NCI-H526 treated with DMSO at 0.1 percent for 48 hours (cell line): ENCODE measurements at places on chromosomes 5 and 9.

- DNase-seq = no peak
These were observed 13.5 kb downstream of the CFAP90 start for GRCh38 chr5:7837403-7837802.

- DNase-seq = no peak
These were observed 191.7 kb upstream of the NR3C1 start for GRCh38 chr5:143594902-143595818.

GRCh38 chr5:74281166-74281565 lies 359.4 kb downstream of the ENC1 start:
- DNase-seq = no peak

DNA sequence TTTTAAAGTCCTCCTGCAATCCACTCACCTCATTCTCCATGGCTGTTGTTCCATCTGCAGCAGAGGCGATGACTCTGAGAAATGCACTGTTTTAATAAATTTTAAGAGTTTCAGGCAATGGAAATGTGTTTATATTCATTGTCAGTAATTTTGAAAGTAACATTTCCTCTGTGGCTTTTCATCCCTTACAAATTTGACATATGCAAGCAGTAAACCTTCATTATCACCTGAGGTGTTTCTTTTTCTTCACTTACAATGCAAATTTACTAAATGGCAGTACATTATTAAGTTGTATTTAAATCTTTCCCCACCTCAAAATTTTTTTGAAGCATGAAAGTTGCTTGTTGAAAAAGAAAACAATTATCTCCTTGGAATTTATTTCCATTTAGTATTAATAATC lies 136.9 kb downstream of the DIRAS2 start:
- DNase-seq = no peak

GRCh38 chr9:20303066-20303465 lies 319.2 kb downstream of the MLLT3 start:
- no peak for DNase-seq

DNA sequence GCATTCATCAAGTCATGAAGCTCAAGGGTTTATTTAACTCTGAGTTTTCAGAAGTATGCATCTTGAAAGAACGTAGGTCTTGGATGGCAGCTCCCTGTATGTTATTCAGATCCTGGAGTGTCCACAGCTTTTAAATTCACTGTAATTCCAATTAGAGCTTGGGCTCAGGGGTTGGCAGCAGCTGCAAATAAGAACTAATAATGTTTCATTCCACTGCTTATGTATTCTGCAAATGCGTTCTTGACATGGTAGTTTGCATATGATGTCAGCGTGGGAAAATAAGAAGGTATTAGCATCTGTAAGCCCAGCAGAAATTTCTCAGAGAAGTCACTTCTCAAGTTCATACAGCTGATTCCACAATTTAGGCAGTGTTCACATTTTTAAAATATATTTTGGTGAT lies 58.4 kb downstream of the RORB start:
- DNase-seq = peak; percentile 47

DNA sequence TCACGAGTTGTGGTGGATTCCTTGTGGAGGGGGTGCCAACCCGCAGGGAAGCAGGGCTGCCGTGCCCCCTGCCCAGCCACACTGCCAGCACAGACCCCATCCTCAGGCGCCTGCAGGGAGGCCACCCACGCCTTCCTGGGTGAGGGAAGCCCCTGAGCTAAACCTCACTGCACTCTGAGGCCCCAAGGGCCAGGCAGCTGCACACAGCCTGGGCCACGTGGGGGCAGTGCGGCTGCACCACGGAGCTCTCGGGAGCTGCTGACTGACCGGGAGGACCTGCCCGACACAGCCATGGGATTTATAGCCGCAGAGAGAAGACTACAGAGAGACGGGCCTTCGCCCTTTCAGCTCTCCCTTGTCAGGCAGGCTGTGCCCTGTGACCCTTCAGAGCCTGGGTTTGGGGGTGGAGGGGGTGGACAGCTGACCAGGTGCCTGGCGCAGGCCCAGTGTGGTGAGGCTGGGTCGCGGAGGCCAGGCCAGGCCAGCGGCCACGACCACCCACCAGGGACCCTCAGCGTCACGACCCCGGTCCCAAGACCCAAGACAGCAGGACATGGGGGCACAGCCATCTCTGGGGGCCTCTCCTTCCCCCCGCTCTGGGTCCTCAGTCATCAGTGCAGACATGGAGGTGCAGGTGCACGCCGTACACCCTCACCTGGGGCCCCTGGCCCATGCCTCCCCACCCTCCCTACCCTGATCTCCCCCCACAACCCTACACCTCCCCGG lies 4.3 kb upstream of the AHRR start:
- DNase-seq = peak; percentile 33

GRCh38 chr9:4353236-4353635 lies 53.4 kb upstream of the GLIS3 start:
- no peak for DNase-seq
